ENCODE measurements at places on chromosomes 4 and X.

DNA sequence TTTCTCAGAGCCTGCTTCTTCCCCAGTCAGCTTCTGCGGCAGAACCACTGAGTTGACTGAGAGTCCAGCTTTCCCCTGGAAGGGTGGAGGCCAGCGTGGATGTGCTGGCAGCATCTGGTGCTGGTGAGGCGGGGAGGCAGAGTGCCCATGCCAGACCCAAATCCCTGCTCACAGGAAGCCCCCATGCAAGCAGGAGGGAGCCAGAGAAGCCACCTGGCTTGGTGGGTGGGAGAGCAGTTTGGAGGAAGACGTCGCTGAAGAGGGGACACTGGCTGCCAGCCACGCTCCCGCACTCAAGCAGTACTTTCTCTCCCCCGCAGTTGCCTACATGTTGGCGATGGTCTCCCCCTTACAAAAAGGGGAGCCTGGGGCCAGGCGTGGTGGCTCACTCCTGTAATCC is 6.0 kb downstream of the PDZD4 start:
- DNase-seq = no peak

DNA sequence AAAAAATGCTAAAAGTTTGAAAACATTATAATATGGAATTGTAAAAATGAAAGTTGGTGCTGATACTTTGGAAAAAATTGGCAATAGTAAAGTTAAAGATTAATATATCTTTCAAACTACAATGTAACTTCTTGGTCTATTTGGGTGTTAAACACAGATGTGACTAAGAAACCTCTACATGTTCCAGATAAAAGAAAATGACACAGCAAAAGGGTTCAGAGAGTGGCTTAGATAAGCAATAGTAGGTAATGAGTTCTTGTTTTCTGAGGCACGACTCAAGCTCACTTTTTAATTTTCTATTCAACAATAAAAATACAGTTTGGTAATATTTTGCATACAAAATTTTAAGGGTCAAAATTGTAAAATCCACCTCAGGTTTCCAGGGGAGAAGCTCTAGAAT is 292.7 kb downstream of the GALNTL6 start:
- DNase-seq = no peak

DNA sequence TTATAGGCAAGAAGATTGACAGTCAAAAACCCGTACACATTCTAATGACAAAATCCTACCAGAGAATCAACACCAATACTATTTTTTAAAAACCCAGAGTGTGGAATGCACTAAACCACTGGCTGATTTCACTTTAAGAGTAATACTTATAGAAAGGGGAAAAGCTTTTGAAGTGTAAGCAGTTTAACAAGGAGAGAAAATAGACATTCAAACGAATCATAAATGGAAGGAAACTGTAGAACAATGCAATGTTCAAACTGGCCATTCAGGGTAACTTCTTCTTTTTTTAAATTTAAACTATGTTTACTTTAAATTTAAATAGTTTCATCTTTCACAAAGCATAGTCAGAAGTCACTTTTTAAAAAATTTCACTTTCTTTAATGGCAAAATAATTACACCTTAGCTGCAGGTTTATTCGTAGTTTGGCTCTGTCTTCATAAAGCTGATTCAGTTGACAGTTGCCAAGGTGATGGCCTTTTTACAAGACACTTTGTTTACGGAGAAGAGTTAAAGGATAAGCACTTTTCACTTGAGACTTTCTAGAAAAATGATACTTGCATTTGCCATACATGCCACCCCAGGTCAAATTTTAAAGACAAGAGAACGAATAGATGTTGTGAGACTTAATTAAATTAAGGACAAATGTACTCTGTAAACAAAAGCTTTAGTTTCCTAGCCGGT is 82.4 kb upstream of the KLF3 start:
- no peak for DNase-seq

DNA sequence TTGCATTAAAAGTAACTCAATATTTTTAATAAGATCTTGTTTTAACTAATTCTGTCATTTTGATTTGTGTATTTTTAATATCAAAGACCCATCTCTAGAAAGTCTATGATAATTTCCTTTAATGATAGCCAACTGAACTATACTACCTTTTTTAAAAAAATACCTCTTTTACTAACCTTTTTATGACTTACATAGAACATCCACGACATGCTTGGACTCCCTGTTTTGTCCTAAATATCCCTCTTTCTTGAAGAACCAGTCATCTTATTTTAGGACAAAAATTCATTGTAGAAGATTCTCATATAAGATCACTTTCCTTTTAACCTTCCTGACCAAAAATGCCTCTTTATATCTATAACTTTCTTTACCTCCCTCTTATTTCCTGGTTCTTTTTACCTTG is 76.8 kb upstream of the GC start:
- DNase-seq = no peak

- no peak for DNase-seq
Measured at GRCh38 chr4:24836661-24837242, 41.4 kb downstream of the SOD3 start.

- DNase-seq = no peak
Measured at GRCh38 chr4:176780995-176781738, 11.6 kb downstream of the VEGFC start.

DNA sequence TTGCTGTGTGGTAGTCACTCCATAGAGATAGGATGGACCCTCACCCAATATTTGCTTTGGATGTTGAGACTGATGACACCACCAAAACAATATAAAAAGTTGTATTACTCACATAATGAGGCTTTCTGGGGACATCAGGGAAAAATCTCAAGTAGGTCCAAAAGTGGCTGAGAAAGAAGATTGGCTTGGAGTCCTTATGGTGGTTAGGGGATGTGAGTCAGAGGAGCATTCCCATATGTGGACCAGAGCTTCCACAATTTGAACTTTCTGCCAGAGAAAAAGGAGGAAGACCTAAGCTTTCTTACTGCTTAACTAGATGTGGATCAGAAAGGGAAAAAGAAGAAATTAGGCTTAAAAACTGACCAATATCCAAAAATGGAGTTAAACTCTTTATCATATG is 460.5 kb downstream of the SH3BGRL start:
- DNase-seq = no peak

- DNase-seq = no peak
Measured at GRCh38 chr4:10006601-10007435, 14.5 kb downstream of the SLC2A9 start.

DNA sequence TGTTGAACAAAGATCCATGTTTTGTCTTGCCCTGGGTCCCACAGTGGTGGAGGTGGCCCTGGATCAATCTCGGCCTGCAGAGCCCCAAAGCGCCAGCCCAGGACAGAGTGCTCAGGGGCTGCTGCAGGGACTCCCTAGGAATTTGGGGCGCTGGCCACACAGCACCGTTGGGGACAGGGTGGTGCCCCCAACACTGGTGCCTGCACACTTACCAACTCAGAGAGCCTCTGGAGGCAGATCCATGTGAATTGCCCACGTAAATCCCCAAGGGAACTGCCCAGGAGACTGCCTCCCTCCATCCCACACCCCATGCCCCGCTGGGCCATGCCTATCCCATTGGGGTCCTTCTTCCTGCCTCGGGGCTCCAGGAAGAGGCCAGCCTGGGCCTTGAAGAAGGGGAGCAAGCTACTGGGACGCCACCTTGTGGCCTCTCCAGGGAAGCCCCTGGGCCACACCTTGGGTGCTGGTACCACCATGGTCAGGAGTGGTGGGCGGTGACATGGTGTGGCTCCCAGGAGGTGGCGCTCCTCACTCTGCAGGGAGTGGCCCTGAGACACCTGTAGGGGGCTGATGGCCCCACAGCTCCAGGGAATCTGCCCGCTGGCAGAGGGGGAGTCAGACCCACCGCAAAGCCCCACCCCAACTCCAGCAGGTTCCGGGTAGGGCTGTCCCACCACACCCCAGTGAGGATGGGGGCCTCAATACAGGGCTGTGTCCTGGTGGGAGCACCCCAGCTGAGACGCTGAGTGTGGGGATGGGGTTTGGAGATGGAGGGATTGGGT is 22.8 kb downstream of the CFAP99 start:
- DNase-seq = no peak

DNA sequence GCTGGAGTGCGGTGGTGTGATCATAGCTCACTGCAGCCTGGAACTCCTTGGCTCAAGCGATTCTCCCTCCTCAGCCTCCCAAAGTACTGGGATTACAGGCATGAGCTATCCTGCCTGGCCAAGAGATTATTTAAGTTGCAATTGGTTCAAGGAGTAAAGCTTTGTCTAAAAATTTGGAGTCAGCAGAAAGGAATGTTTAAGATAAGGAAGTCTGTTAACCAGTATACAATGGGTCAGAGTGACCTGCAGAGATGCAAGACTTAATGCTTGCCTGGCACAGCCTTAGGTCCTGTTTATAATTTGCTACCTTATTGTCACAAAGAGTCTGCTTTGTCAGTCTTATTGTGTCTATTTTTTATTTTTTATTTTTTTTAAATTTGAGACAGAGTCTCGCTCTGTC is 826.2 kb downstream of the NLGN4X start:
- DNase-seq = no peak

- no peak for DNase-seq
Measured at GRCh38 chr4:17238633-17239032, 273.3 kb downstream of the QDPR start.

DNA sequence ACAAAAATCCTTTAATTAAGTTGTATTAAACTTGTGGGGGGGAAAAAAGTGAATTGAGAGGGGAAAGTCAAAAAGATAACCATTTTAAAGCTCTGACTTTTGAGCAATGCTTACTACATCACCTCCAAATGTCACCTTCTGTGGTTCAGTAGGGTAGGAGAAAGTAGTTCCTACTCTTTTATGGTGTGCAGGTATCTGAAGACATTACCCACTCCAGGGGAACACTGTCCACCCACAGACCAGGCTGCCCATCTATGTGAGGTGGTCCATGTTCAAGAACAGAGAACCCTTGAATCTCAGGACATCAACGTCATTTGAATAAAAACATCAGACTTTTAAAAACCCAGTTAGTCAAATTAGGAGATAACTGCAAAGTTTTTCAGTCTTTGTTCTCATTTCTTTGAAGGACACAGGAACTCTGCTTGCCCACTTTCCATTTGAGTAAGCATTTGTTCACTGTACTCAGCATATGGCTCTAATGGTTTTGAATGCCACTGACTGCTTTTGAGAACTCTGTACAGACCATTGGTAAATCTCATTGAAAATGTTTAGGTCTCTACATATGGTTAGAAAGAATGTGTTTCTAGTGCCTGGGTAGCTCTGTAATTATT is 18.4 kb downstream of the NMU start:
- DNase-seq = no peak

- DNase-seq = no peak
Measured at GRCh38 chr4:2290974-2291704, 29.2 kb upstream of the MXD4 start.

DNA sequence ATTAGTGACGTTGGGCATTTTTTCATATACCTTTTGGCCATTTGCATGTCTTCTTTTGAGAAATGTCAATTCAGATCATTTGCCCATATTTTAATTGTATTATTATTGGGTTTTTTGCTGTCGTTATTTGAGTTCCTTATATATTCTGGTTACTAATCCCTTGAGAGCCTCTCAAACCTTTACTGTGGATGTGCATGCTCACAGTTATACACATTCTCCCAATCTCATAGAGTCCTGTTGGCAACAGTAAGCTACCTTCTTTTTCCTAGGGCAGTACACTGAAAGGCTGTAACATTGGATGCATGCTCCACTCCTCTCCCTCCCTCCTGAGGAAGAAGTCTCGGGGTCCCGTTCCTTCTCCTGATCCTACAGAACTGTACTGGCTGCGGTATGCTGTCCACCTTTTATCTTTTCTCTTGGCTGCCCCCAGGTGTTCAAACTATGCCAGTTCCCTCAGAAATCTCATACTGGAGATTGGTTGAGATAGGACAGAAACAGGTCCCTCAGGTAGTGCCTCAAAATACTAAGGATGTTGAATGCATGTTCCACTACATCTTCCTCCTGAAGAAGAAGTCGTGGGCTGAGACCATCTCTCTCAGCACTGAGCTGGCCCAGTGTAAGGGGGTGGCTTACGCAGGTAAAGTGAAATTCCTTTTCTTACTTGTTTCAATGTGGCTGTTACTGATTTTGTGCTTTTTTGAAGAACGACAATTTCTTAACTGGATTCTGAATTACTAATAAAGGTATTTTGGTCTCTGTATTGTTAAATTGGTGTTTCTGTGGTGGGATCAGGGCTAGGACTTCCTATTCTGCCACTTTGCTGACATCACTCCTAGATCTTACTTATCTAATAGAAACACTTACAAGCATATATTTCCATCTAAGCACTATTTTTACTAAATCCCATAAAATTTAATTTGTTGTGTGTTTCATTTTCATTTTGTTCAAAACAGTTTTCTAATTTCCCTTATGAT is 145.4 kb upstream of the HUWE1 start:
- no peak for DNase-seq

GRCh38 chrX:14267216-14267615 is 237.5 kb upstream of the GEMIN8 start:
- no peak for DNase-seq

- DNase-seq = no peak
Measured at GRCh38 chrX:68914479-68914946, 85.7 kb downstream of the EFNB1 start.

DNA sequence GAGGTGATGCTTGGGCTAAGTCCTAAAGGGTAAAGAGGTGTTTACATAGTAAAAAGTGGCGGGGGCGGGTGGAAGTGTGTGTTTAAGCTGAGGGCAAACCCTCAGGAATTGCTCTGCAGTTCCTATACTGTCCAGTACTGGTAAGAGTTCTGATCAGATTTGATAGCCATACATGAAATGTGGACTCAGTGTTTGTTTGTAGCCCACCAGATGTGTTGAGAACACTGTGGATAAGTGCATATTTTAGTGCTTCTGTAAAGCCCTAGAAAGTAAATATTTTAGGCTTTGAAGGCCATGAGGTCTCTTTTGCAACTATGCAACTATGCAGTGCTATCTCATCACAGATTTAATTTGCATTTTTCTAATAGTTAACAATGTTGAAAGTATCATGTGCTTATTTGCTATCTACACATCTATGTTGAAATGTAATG is 80.7 kb upstream of the EOLA2 start:
- no peak for DNase-seq

DNA sequence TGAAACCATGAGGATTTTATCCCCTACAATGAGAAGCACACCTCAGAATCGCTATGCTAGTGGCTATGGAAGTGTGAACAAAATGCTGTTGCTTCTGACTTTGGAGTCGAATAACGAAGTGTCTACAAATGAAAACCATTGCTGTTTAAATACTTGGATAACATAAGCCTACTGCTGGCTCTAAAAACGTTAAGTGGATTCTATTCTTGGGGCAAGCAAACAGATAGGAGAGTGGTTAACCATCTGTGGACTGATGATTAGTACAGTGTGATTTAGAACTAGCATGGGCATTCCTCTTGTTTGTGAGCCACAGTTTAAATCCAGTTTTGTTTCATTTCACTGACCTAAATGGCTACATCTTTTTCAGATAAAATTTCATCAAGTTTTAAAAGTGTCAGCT is 109.7 kb upstream of the PNPLA4 start:
- DNase-seq = no peak

DNA sequence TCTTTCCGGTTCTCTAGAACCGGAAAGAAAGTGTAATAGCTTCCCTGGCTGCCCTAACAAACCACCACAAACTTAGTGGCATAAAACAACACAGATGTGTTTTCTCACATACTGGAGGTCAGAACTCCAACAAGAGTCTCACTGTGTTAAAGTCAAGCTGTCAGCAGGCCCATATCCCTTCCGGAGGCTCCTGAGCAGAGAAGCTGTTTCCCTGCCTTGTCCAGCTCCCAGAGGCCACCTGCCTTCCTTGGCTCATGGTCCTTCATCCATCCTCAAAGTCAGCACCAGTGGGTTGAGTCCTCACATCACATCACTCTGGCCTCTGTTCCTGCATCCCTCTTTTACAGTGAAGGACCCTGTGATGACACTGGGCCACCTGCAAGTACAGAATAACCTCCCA is 49.8 kb upstream of the HMX1 start:
- DNase-seq = no peak
